ENCODE measurements at places on chromosomes 13 and 19.
A peak's percentile ranks its signal among the peaks of the same experiment; 100 is the strongest.

- DNase-seq, result no peak
Measured at GRCh38 chr13:95957331-95957730, 95.9 kb downstream of the UGGT2 start.

DNA sequence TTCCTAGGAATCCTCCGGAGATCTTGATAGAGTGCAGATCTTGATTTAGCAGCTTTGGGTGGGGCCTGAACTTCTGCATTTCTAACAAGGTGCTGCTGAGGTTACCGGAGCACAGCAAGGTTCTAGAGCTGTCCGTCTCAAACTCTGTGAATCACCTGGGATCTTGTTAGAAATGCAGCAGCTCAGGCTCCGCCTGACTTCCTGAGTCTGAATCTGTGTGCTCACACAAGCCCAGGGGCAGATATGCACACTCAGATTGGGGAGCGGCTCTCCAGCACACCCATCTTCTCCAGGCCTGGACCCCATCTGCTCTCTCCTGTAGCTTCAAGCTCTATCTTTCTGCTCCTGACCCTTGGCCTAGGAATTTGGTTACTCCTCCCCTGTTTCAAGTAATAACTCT lies 3.5 kb upstream of the TEX26 start:
- no peak for DNase-seq

DNA sequence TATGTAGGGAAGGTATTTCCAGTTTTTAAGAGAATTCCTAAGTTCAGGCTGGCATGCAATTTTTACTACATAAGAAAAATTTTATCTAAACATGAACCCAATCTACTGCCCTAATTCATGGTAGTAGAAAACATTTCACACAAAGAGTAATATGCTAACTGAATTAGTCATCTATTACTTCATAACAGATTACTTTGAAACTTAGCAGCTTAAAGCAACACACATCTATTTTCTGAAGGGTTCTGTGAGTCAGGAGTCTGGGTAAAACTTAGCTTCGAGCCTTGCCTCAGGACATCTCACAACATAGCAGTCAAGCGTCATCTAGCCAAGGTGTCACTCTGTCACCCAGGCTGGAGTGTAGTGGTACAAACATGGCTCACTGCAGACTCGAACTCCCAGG lies 537.5 kb downstream of the DCT start:
- DNase-seq, result no peak

DNA sequence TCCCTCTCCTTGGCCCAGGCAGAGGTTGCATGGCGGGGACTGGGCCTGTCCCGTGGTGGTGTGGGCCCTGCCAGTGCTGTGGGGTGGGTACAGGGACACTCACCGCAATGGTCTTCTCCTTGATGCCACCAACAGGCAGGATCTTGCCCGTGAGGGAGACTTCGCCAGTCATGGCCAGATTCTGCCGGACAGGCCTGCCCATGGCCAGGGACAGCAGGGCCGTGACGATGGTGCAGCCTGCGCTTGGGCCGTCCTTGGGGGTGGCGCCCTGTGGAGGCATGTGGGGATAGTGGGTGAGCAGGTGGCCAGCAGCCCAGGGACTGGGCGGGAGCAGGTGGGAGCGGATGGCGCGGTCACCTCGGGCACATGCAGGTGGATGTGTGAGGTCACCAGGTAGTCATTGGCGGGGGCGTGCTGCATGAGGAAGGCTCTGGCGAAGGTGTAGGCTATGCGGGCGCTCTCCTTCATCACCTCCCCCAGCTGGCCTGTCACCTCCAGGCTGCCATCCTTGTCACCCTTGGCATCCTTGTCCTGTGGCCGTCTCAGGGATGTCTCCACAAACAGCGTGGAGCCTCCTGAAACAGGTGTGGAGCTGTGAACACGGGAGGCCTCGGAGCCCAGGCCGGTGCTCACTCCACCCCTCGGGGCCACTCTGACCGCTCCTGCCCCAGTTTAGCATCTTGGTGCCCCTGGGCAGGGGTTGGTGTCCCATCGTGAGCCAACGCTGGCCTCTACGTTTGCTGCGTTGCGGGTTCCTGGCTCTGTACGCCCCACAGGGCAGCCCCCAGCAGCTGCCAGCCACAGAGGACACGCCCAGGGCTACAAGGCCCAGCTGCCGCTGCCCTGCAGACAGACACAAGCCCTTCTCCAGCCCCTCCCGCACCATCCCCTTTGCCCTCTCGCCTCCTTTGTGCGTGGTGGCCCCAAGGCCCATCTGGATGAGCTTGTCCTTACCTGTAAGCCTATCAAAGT lies 3.4 kb downstream of the RPL36 start:
- no peak for DNase-seq

DNA sequence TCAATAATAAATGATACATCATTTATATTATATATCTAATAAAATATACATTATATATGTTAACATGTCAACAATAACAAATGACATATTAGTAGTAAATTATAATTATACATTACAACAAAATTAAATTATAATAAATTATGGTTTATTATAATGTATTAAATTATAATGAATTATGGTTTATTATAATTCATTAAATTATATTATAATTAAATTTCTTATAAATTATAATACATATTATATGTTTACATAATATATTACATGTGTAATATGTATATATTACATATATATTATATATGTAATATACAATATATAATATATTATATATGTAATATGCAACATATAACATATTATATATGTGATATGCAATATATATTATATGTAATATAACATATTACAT lies 20.5 kb downstream of the C3 start:
- DNase-seq, result no peak

DNA sequence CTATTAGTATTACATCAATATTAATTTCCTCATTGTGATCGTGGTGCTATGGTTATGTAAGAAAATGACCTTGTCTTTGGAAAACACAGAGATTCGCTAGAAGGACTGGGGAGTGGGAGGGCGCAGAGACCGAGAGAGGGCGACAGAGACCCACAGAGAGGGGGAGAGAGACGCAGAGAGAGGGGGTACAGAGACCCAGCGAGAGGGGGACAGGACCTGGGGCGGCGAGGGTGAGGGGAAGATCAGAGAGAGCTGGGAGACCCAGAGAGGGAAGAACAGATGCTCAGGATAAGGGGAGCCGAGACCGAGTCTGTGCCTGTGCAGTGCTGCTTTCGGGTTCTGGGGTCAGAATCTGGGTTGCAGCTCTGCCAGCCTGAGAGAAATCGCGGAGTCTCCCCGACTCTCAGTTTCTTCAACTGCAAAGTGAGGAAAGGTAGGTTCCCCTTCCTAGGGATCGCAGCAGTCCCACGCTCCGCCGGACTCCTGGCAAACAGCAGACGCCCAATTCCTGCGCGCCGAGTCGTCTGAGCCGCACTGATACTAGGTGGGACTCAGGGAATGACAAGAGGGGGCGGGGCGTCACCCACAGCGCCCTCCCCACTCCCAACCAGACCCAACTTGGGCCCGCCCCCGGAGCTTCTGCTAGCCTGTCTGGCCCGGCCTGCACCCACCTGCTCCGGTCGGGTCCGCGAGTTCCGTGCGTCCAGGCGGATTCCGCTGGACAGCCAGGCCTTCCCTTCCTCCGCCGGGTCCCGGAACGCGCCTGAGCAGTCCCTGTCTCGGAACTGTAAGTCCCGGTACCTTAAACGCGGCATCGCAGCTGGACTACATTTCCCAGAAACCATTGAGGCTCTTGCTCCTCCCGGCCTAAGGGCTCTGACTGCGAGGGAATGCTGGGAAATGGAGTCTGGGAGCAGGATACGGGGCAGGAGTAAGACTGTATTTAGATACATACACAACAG lies 15.3 kb downstream of the IZUMO2 start:
- peak; percentile 31 for DNase-seq

DNA sequence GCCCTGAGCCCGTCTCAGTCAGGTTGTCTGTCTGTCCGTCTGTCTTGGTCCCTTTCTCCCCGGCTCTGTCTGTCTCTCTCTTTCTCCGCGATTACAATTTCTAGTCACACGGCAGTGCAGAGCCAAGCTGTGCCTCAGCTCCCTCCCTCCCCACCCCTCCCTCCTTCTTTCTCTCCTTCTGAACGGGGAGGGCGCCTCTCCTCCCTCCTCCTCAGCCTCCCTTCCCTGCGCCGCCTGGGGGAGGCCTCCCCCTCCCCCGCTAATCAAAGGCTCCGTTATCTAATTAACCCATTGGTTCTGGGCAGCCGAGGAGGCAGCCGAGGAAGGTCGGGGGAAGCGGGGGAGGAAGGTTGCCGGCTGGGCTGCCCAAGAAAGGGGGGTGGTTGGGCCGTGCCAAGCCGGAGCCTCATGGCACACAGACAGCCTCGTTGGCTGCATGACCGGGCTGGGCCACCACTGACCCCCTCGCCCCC lies 16.5 kb downstream of the LRRC4B start:
- DNase-seq, result no peak

- DNase-seq, result no peak
Measured at GRCh38 chr19:39507715-39508364, 7.1 kb upstream of the SELENOV start.

DNA sequence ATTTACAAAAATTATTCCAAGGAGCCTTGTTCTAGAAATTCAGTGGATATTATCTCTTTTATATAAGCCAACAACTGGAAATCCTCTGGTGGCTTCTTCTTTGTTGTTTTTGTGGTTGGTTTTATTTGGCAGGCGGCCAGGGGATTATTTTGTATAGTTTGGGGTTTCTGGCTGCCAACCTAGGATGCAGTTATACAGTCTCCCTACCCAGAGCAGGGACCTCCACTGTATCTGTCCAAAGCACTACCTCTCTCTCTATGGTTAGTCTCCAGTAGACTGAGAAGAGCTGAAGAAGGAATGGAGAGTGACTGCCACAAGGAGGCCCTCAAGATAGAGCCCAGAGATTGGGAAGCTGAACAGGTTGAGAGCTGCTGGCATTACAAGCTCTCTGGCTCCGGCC lies 80.2 kb downstream of the ZAR1L start:
- no peak for DNase-seq

GRCh38 chr13:101626925-101627555 lies 174.6 kb downstream of the ITGBL1 start:
- no peak for DNase-seq

Data from GM04503 (cell line).